Mucosa of gallbladder (tissue), 1 donor: ENCODE measurements at places on chromosomes 7 and 10. TPM values are rescaled to one million over a fixed set of nuclear protein-coding genes. Genes with fewer than 3 reads are reported as not detected.
A peak's percentile ranks its signal among the peaks of the same experiment; 100 is the strongest.

- peak; percentile 72 for DNase-seq
These were observed 99.1 kb downstream of the ZNF680 start for GRCh38 chr7:64463636-64464375.

GIMAP4 gene
- total RNA-seq = 39.9 TPM

PIK3CG gene
- total RNA-seq = 7.1 TPM

DNA sequence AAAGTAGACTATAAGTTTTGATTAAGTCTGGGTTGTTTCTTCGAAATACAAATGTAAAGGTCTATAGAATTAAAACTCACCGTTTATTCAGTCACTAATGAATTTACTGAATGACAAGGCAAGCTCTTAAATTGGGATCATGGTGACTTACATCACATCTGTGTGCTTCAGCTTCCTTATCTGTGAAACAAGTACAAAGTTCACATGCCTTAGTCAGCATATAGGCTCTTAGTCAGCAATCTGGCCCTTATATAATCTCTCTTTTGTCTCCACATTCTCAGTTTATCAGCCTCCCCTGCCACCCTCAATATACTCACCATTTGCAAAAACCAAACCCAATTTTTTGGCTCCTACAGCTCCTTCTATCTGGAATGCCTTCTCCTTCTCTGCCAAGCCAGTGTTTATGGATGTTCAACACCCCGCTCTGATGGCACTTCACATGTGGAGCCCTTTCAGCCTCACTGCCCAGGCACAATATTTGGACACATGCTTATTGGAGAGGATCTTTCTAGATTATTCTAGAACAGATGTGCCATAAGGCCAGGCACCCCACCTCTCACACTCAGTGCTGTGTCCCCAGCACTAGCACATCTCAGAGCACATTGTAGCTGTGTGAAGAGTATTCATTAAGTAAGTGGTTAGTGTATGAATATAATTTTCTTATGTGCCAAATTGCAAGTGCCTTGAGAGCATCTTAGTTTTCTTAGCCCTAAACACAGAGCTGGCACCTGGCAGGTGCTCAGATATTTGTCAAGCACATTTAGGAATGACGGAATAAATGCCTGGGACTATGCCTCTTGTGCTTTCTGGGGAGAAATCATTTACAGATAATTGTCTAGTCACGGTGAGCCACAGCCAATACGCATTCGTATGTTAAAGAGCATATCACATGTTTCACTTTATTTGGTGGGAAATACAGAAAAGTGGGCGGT is 9.8 kb upstream of the LAMB1 start:
- DNase-seq = no peak

GRCh38 chr10:21954690-21955089 is 48.8 kb downstream of the DNAJC1 start:
- no peak for DNase-seq

MEOX2 gene
- total RNA-seq = 2.4 TPM

DNA sequence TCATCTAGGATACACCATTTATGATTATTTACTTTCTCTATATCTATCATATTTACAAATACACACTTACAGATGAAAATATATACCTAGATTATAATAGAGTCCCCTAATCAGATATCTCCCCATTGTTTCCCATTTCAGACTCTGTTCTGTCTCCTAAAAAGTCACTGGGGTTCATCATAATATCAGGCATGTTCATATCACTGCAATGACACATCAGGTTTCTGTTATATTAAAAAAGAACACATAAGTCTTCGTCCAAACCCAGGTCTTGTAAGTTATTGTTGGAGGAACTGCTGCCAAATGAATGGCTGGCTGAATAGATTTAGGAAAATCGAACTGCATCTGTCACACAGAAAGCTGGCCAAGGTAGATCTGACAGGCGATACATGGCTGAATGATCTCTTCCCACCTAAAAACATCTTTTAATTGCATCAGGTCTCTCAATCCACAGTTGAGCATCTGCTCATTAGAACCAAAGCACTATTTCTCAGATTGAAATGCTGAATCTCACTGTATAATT is 178.7 kb downstream of the CACNA2D1 start:
- no peak for DNase-seq
